ENCODE measurements at places on chromosomes 12 and 14. TPM values are rescaled to one million over a fixed set of nuclear protein-coding genes. Genes with fewer than 3 reads are reported as not detected.

- no peak for DNase-seq
Measured at GRCh38 chr14:52076334-52076733, 7.5 kb upstream of the NID2 start.

- DNase-seq: no peak
Measured at GRCh38 chr12:63963868-63964267, 119.4 kb downstream of the SRGAP1 start.

DNA sequence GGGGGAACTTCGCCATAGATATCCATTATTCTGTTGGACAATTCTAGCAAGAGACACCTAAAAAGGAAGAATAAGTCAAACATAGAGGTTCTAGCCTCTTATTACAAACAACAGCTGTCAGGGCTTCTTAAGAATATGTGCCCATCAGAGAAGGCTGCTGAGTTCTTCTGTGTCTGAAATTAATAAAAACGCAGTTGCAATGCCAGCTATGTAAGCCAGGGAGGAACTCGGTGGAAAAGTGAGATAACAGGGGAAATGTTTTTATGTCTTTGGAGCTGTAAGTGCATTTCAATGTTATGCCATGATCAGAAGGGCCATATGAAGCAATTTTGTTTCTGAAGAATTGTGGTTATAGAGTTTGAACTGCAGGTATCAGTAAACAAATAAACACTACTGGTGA lies 95.0 kb downstream of the SYT1 start:
- no peak for DNase-seq

GRCh38 chr12:5123921-5124320 lies 80.2 kb downstream of the KCNA5 start:
- no peak for DNase-seq

DNA sequence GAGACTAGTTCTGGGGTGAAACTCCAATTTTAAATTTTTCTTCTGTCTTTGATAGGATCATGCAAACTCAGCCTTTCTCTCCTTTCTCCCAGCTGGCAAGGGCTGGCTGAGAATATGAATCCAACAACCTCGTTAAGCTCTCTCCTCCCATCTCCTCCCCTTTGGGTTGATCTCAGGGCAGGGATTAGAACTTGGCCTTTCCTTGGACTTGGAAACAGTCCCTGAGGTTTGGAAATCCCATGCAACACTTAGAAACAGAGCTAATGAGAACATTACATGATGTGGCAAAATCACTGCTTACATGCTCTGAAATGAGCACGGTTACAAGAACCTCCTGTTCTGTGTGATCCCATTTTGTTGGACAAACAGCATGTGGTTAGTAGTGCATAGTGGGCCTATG lies 31.6 kb downstream of the ACACB start:
- no peak for DNase-seq

GRCh38 chr14:25431211-25432076 lies 381.5 kb upstream of the STXBP6 start:
- no peak for DNase-seq

DNA sequence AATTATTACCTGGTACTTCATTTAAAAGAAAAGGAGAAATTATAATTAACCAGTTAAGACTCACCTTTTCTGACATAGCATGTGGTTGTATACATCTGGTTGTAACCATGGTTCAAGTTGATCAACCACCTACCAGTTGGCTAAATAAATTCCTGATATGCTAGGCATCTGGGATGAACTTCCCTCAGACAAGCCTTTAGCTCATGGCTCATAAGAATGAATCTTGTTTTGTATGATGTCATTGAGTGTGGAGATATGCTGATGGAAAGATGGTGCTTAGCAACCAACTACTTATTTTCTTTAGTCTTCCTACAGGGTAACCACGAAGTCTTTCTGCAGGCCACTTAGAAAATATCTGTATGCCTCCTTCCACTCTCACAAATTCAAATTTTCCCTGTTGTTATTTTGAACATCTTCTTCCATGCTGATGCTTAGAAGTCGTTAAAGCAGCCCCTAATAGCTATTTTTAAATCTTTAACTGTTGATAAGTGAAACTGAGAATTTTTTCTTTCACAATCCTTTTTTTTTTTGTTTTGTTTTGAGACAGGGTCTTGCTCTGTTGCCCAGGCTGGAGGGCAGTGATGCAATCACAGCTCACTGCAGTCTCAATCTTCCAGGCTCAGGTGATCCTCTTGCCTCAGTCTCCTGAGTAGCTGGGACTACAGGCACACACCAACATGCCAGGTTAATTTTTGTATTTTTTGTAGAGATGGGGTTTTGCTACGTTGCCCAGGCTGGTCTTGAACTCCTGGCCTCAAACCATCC lies 51.9 kb upstream of the PTHLH start:
- DNase-seq: no peak

- DNase-seq: no peak
Measured at GRCh38 chr12:115343008-115343407, 659.0 kb upstream of the TBX3 start.

DNA sequence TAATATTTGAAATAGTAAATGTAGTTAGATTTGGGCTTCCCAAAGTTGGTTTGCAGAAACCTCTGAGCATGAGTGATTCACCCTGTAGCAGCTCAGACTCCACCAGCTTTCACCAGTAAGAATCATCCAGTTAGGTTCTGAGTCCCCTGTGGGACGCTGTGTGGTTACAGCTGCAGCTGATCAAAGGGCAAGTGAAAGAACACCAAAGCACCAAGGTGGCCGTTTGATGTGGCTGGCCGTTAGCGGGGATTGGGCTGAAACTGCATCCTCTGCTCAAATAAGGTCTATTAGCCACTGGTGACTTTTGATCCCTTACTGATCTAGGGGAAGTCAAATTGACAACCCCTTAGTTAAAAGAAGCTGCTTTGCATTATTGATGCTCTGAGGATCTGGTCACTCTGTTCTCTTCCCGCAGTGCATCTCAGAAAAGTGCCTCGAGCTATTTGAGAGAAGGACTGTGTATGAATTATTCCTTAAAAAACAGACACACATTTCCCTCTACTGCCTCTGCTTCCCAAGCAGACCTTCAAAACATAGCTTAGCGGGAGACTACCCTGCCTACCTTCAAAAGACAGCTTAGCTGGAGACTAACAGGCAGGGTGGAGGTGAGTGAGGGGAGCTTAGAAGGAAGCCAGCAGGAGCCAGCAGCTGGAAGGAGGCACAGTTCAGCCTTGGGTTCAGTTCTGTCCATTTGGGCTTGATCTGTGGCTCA lies 3.7 kb downstream of the ABHD12B start:
- DNase-seq: no peak

- no peak for DNase-seq
Measured at GRCh38 chr14:50233951-50234250, 2.5 kb upstream of the SOS2 start.

DNA sequence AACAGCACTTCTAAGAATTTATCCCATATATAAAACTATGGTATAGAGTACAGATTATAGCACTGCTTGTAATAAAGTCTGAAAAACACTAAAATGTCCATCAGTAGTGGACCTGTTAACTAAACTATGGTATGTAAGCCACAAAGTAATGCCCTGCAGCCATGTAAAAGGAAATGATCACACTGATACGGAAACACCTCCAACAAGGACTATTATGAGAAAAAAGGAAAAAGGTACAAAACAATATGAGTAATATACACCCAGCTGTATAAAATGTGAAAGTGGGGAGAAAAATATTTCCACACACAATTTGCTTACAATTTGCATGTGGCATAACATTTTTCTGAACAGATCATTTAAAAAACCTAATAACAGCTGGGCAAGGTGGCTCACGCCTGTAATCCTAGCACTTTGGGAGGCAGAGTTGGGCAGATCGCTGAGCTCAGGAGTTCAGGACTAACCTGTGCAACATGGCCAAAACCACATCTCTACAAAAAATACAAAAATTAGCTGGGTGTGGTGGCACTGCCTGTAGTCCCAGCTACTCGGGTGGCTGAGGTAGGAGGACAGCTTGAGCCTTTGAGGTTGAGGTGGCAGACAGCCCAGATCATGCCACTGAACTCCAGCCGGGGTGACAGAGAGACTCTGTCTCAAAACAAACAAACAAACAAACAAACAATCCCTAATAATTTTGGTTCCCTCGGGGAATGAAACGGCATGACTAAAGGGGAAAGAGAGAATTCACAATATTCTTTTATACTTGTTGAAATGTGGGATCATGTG lies 250.5 kb downstream of the MED13L start:
- no peak for DNase-seq

- no peak for DNase-seq
Measured at GRCh38 chr12:38775457-38775856, 129.9 kb downstream of the CPNE8 start.

GRCh38 chr12:52004042-52004648 lies 2.6 kb upstream of the TAMALIN start:
- no peak for DNase-seq

- DNase-seq: no peak
Measured at GRCh38 chr12:109277255-109277898, 31.7 kb downstream of the FOXN4 start.

DNA sequence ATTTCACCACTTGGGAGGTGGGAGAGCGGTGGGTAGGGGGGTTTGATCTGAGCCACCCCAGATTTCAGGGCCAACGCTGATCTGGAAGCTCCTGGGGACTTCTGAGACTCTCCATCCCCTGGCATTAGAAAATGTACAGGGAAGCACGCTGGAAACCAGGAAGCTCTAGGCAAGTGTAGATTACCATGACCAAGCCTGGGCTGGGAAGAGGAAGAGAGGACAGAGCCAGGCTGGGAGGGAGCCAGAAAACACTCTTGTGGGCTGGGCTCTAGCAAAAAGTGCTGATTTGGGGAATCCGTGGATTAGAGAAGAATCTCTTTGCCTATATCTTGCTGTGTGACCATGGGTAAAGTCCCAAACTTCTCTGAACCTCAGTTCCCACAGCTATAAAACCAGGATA lies 236.7 kb downstream of the BCL11B start:
- DNase-seq: no peak

LIN7A gene
- 9.7 TPM for total RNA-seq

FGD6 gene
- total RNA-seq: 6.9 TPM

AHNAK2 gene
- total RNA-seq: 2.6 TPM

PCBP2 gene
- 377 TPM for total RNA-seq

Measured in liver (tissue), 10 donors.